ENCODE measurements at places on chromosomes 6 and 20.

DNA sequence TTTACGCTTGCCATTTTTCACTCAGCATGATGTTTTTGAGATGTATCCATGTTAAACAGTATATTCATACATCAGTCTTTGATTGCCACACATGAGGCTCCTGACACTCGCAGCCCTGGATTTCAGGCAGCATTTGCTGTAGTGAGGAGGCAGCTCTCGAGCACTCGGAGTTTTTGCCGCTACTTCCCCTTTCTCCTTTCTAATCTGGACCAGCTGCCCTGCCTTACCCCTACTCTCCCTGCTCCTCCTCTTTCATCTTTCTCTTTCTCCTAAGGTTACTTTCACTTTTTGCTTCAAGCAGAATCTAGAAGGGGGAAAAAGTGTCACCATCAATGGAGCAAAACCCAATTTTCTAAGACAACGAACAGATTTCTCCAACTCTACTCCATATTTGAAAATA lies 5.9 kb upstream of the CST3 start:
- ATAC-seq, result no peak

DNA sequence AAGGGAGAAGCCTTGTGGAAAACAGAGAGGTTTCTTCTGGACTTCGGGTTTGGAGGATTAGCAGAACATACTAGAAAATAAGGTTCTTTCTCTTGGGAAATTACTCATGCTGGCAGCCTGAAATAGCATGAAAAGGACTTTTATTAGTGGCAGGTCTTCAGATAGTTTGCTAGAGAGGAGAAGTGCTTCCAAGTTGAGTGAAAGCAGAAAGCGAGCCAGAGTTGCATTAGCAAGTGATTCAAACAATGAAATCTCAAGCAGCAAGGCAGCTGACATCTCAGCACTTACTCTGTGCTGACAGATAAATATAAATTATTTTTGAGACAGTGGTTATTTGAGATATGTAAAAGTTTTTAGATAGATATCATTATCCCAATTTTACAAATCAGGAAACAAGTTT lies 91.9 kb downstream of the PLCB4 start:
- ATAC-seq, result peak; percentile 67

DNA sequence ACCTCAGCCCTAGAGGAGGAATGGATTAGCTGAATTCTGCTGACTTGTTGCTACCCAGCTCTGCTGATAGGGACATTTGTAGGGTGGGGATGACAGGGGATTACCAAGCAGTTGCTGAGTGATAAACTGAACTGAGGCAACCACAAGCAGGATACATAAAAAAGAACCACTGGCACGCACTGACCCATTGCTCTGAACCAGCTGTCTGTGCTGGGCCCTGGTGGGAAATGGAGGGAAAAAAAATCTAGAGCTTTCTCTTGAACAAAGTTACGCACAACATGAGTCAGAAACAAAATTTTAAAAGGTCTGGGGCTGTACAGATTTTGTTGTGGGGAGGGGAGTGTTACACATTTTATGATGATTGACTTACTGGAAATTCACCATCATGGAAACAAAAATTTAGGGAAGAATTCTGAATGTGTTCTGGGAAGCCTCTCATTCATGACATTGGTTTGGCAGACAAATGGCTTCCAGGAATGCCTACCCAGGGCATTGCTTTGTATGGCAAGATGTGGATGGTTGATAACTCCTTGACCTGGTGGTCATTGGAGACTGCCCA lies 37.7 kb downstream of the FOXO3 start:
- peak; percentile 58 for ATAC-seq

DNA sequence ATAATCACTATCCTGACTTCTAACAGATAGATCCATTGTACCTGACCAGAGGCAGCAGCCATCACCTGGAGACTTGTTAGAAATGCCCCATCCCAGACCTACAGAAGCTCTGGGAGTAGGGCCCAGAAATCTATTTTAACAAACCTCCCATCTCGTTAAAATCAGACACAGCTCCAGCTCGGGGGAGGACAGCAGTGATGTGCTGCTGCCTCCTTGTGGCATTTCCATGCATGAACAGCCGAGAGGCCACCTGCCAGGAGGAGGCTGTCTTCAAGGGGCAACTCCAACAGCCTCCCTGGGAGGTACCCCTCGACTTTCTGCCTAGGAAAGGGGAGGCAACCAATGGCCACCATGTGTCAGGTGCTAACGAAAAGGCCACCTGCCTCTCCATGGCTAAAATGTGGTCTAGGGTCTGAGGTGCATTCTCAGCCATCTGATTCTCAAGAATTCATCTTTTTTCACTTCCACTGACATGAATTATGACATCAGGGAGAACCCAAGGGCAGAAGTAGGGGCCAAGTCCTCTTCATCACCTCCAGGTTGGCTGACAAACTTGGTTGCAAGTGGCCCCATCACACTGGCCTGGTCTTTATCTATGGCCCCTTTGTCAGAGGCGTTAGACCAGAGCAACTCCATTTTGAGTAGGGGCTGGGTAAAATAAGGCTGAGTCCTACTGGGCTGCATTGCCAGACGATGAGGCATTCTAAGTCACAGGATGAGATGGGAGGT lies 12.2 kb upstream of the KCNK15 start:
- ATAC-seq, result peak; percentile 61

GRCh38 chr6:26280407-26280806 lies 84.6 kb upstream of the BTN3A2 start:
- no peak for ATAC-seq

DNA sequence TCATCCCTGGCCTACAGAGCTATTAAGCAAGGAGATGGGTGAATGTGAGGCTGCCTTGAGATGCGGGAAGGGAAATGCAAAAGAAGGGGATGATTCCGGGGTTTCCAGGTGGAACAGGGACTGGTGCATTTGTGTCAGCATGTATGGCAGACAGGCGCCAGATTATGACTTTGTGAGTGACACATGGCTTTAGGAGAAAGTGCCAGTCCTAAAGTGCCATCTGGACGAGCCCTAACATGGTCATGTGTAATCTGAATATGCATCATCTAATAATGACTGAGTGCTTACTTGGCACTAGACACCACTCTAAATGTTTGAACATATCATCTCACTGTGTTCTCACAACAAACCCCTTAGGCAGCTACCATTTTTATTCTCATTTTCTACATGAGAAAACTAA lies 195.0 kb upstream of the TSHZ2 start:
- ATAC-seq, result no peak

GRCh38 chr20:9241232-9241692 lies 172.4 kb downstream of the PLCB4 start:
- peak; percentile 77 for ATAC-seq

DNA sequence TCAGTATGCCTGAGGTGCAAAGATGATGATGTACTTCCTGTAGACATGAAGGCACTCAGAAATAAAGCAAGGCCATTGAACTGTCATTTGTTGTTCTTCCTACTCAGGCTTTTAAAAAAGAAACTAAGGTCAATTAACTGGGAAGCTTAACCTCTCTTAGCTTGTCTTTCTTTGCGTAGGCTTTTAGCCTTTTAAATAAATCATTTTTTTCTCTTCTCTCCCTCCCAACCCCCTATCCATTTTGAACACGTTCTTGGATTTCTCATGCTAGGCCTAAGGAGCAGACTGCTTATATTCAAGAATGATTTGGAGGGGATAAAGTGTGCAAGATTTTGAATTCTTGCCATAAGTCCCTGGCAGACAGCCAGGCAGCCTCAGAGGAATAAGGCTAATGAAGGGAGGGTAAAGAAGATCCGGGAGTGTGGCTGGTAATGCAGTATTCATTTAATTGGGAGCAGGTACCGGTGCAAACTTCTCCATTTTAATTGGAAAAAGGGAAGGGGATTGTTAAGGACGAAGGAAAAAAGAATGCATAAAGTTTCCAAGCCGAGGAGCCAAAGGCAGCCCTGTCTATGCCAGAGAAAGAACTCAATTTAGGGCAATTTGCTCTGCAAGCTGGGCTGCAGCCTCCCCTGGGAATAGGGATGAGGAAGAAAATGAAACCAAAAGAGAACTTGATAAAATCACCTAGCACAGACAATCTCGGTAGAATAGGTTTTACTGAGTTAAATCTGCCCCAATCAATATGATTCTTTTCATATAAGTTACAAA lies 343.8 kb upstream of the MMS22L start:
- peak; percentile 67 for ATAC-seq

DNA sequence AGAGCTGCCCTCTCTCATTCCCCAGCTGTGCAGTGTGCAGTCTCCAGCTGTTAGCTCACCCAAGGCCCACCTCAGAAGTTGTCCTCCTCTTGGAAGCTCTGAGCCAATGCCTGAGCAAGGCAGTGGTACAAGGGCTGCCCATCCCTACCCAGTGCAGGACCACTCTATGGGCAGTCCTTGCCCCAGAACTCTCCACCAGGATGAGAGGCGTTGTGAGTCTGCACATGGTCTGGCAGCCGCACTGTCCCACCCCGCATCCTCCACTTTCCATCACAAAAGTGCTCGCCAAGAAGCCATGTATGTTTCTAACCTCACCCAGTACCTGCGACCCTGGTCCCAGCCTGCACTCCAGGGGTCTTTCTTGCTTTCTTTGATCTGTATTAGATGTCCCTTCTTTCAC lies 175.1 kb upstream of the PMEPA1 start:
- ATAC-seq, result no peak

GRCh38 chr6:147417954-147418353 lies 90.5 kb upstream of the SAMD5 start:
- no peak for ATAC-seq

GRCh38 chr20:34703424-34704176 lies 544 bp upstream of the TP53INP2 start:
- peak; percentile 31 for ATAC-seq

DNA sequence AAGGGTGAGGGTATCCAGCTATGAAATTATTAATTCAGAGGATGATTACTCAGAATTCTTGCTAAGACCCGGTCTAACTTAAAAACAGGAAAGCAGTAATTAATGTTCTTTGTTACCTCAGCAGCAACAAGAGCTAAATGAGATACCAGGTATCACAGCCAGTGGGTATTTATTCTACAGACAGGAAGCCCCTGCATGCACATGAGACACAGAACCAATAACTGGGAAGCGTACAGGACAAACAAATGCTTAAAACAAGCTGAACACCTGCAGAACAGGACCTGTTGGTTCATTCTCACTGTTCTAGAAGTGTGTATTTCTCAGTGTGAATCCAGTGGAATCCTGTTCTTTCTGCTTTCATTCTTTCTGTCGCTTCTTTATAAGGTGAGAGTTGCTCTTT lies 30.9 kb downstream of the SCML4 start:
- no peak for ATAC-seq

GRCh38 chr20:33793011-33793931 lies 17.9 kb upstream of the CHMP4B start:
- no peak for ATAC-seq

GRCh38 chr6:14023855-14024254 lies 93.7 kb upstream of the CD83 start:
- no peak for ATAC-seq

DNA sequence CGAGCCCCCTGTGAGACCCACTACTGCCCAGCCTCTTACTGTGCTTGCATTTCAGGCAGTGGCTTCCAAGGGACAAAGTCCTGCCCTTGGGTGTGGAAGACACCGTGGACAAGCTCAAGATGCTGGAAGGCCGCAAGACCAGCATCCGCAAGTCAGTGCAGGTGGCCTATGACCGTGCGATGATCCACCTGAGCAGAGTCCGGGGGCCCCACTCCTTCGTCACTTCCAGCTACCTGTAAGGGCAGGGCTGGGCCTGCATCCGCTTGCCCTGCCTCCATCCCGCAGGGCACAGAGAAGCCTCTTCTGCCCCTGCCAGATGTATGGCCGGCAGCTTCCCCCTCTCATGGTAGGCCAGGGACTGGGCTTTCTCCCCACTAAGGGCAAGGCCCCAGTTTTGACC lies 33.8 kb downstream of the BRPF3 start:
- no peak for ATAC-seq

- peak; percentile 95 for ATAC-seq
These were observed at the start of gene CCN5 for GRCh38 chr20:44714701-44715498. TSS of gene CCN5 (plus strand) at chr20:44715369. CDS start at chr20:44715391, 22 bp downstream.

- no peak for ATAC-seq
These were observed 16.7 kb downstream of the MAP7 start for GRCh38 chr6:136533487-136533886.

DNA sequence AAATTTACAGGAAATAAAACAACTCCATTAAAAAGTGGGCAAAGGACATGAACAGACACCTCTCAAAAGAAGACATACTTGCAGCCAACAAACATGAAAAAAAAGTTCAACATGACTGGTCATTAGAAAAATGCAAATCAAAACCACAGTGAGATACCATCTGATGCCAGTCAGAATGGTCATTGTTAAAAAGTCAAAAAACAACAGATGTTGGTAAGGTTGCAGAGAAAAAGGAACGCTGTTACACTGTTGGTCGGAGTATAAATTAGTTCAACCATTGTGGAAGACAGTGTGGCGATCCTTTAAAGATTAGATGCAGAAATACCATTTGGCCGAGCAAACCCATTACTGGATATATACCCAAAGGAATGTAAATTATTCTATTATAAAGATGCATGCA lies 858.0 kb upstream of the FLRT3 start:
- peak; percentile 63 for ATAC-seq

DNA sequence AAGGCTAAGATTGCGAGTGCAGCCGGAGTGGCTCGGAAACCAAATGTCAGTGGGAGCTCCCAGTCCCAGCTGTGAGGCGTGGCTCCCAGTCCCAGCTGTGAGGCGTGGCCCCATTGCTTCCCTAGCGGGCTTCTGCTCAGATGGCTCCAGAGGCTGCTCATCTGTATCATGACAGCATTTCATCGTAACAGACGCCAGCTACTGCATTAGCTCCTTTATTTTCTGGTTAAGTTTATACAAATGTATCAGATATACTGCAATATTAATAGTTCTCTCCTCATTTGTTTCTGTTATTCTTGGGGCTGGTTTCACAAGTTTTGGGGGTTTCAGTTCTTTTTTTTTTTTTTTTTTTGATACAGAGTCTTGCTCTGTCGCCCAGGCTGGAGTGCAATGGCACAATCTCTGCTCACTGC lies 34.7 kb upstream of the TBXT start:
- no peak for ATAC-seq

GRCh38 chr6:97294451-97294850 lies 11.4 kb upstream of the MMS22L start:
- ATAC-seq, result no peak

DNA sequence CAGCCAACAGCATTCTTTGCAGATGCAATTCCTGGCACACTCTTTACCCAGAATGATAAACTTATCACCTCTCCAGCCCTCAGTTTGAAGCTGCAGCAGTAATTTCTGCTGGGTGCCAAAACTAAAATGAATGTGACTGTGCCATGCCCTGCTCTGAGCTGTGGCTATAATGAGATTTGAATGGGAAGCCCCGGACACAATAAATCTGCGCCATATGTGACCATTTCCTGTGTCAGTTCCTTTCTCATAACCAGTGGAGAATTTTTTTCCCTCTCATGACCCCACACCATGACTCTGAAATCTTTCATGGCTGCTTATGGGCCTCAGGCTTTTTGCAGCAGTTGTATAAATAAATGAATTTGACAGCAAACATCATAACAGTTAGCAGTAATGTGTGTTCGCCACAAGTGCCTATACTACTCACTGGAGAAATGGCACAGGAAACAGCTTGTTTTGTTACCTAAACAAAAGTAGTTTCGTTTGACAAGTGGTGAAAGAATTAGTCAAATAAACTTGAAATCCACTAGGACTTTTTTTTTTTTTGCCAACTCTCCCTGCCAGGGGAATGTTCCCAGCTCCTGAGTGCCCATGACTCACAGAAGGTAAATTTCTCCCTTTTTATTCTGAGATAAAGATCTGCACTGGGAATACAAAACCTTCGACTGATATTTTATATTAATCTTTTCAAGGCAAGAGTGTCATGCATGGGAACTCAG lies 408.4 kb downstream of the PKHD1 start:
- peak; percentile 59 for ATAC-seq

- no peak for ATAC-seq
These were observed 217.6 kb upstream of the FOXQ1 start for GRCh38 chr6:1094306-1094705.
